ENCODE measurements at places on chromosomes 5 and 9. TPM values are rescaled to one million over a fixed set of nuclear protein-coding genes. Genes with fewer than 3 reads are reported as not detected.

TAF11L8 gene
- not detected for total RNA-seq

FOXD4L5 gene
- 0.75 TPM for total RNA-seq

OR1Q1 gene
- total RNA-seq = not detected

ACSL6 gene
- 0.20 TPM for total RNA-seq

FSTL4 gene
- 1.7 TPM for total RNA-seq

TRPM3 gene
- not detected for total RNA-seq

DNA sequence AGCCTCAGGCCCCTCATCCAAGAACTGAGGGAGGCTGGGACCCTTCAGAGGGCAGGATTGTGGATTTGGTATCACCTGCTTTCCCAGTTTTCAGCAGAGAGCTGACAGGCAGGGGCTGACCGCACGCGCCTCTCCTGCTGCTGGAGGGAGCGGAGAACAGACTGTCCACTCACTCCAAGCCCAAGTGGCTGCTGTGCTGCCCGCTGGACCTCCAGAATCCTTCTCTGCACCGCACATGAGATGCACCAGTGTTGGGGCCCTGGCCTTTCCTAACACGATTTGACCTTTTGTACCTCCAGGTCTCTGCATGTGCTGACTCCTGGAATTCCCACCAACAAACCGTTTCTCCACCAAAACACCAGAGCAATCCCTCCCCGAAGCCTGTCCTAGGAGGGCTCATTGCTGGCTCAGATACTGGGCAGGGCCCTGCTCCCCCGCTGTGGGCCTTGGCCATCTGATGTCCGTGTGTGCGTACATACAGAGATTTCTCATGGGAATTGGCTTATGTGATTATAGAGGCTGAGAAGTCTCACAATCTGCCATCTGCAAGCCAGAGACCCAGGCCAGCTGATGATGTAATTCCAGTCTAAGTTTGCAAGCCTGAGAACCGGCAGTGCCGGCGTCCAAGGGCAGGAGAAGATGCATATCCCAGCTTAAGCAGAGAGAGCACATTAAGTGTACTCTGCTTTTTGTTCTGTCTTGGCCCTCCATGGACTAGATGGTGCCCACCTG lies 141.7 kb downstream of the GADD45G start:
- DNase-seq = no peak

GRCh38 chr9:116380496-116380995 lies 227.0 kb downstream of the PAPPA start:
- DNase-seq = no peak

DNA sequence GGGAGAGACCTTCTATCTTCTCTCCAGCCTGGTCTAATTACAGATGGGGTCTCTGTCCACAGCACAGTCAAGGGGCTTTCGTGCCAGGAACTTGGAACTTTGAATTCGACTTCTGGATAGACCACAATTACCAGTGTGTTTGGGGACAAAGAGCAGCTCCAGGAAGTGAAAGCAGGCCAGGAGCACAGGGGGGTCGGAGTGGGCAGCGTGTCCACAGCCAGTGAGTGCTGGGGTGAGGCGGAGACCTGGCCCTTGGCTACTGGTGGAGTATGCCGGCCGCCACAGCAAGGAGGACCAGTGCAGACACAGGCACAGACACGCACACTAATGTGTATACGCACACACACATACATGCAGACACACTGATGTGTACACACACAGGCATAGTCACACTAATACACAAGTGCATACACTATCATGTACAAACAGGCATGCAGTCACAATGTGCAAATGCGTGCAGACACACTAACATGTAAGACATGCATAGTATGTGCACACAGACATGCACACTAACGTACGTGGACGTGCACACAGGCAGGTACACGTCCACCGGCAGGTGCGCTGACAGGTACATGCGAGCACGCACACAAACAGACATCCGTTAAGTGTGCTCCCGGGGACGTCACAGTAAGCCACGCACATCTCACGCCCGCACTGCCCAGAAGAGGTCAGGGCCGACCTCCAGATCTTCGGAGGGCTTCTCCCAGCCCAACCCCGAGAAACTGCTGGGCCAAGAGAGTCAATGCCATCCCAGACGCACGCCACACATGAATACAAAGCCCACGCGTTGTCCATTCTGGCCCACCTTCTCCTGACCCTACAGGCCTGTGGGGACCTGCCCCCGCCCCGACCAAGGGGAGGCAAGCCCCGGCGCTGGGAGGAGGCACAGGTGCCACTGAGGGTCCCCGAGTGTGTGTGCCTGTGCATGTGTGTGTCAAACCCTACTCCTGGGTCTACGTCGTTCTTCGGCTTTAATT lies 46.5 kb downstream of the NKD2 start:
- DNase-seq = no peak

DNA sequence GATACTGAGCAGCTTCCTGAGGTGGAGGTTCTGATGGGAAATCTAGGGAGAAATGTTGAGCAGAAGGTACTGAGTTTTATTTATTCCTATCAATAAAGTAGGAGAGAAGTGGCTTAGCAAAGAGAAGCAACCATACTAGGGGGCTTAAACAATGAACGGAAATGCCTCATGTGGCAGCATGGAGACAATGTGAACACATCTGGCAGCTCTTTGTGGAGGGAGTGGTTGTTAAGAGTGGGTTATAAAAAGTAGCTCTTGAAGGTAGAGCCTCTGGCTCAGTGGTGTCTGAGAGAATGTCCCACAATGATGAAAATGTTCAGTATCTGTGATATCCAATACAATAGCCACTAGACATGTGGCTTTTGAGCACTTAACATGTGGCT lies 52.7 kb upstream of the EQTN start:
- DNase-seq = no peak

DNA sequence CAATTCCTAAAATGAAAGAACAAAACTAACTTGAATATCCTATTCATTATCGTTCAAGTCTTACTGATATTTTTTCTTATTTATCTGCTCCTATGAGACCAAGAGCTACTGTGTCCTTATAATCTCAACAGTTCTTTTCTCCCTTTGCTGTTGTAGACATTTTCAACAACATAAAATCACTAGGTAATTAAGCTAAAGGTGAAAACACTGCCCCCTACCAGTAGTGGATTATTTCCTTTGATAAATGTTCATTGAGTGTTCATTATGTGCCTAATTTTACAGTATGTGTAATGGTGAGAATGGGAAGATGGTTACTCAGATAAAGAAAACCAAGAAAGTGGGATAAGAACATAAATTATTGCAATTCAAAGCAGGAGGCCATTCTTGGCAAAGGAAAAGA lies 41.4 kb upstream of the PAPPA start:
- no peak for DNase-seq

DNA sequence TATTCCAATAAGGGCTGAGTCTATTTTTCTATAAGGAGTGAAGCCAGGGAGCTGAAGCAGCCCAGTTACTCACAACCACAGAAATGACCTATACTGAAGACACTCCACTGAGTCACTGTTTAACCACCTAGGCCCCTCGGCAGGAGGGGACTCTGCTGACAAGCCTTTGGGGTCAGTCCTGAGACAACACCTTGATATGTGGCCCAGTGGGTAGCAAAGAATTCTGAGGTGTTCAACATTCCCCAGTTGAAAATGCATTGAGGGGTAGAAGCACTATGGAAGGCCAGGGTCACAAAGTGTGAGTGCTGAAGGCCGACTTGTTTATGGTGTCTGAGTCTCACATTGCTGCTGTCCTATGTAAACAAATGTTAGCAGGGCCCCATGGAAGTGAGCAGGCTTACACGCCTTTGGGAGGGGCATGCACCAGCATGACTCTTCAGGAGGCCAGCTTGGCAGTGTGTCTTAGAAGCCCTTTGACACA lies 112.6 kb upstream of the NFIL3 start:
- DNase-seq = no peak

DNA sequence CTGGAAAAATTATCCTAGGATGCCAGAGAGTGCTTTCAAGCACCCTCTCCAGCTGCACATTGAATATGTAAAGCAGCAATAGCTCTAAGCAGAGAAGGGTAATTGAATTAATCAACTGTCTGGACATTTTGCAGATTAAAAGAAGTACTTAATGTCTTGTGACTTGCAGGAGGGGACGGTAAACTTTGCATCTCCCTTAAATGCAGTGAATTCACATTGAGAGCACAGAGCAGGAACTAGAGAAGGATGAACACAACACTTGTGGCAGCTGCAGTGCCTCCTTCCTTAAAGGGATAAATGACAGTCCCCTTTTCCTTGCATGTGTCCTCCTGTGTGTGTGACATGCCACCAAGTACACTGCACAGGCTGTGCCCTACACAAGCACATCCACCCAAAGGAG lies 7.4 kb upstream of the CDK5RAP2 start:
- no peak for DNase-seq

GRCh38 chr5:150241298-150242160 lies 48.0 kb downstream of the CAMK2A start:
- DNase-seq = no peak

- DNase-seq = no peak
Observed at GRCh38 chr9:127525401-127526188, 74.3 kb downstream of the LRSAM1 start.

DNA sequence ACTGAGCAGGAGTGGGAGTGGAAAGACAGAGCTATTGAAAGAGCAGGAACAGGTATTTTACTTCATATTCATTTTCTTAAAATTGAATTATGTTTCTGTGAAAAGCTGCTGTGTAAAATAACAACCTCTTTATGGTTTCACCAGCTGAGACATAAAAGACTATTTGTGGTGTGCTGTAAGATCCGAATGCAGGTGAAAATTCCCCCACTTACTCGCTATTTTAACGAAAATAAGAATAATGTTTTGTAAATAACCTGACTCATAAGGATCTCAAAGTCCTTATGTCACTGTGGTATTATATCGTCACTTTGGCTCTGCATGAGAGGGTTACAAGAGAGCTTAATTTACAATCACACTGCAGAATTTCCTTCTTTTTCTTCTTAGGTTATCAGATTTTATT lies 65.3 kb upstream of the NFIB start:
- DNase-seq = no peak

GRCh38 chr5:109388407-109388806 lies 21.4 kb downstream of the PJA2 start:
- DNase-seq = no peak

DNA sequence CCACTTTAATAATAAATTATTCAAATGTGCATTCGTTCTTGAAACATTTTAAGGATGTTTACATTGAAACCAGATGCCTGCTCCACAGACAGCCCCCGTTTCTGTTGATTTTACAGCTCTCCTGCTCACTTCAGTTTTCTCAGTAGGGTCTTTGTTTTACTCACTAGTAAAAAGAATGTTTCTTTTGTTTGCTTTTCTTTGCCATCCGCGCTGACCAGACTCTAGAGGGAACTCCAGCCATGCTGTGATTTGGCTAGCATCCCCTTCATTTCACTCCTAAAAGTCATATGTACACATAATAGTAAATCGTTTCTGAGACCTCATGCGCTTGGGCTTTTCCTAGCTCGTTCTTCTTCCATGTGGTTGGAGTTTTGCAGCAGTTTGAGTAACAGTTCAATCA lies 28.7 kb upstream of the PALM2AKAP2 start:
- DNase-seq = no peak

DNA sequence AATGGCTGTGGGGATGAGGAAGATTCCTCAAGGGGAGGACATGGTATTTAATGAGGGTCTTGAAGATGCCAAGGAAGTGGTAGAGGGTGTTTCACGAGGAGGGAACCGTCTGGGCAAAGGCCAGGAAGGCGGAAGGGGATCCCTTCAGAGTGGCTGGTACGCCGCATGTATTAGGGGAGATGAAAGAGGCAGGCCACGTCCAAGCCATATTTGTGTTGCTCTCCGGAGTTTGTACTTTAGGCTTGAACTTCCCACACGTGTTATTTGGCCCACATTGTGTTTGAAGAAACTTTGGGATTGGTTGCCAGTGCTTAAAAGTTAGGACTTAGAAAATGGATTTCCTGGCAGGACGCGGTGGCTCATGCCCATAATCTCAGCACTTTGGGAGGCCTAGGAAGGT lies 1.2 kb downstream of the FXN start:
- no peak for DNase-seq

DNA sequence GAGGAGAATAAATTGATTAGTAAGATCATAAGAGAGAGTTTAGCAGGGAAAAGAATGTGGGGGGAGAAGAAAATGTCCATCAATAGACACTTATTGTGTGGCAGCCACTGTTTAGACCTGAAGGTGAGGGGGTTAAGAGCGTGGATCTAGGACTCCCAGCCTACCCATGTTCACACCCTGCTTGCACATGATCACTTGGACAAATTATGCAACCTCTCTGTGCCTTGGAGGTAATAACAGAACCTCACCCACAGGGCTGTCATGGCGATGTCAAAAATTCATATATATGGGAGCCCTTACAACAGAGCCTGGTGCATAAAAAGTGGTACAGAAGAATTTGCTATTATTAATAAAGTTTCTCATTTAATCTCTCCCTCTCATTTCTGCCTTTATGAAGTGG lies 86.0 kb upstream of the EQTN start:
- no peak for DNase-seq

- no peak for DNase-seq
Observed at GRCh38 chr9:129910628-129911567, 75.6 kb downstream of the USP20 start.

DNA sequence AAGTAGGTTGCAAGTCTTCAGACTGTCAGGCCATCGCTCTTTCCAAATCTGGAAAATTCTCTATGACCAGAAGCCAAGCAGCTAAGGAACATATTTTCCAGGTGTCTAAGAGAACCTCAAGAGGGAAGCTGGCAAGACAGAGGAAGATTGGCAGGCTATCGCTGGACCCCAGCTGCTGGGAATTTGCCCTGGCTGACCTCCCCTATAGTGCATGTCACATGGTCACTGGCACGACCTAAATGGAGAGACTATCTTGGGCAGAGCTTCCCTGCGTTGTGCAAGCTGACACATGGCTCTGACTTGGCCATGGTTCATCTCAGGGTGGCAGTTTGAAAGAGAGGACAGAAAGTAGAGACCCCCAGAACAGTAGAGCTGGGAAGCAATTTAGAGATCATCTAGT lies 104.9 kb upstream of the ZNF618 start:
- DNase-seq = no peak

- DNase-seq = no peak
Observed at GRCh38 chr9:133661846-133662540, 25.8 kb downstream of the DBH start.
